ENCODE measurements at places on chromosomes 1 and 21.

DNA sequence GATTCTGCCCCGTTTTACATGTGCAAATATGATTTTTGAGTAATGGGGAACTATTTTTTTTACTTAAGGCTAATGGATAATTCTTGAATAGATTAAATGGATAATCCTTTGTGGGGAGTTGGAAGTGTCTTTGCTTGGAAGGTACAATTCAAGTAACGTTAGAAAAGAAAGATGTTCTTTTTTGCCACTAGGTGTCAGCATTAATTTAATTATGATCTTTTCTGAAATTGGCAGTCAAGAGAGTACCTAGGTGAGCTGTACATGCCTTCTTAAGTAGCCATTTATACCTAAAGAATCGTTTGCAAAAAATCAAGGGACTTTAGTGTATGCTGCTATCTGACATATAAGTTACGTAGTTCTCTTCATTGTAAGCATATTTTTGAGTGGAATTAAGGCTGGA is 2.2 kb downstream of the FBXO28 start:
- DNase-seq: peak; percentile 86

GRCh38 chr1:9453779-9454418 is 85.4 kb upstream of the SLC25A33 start:
- no peak for DNase-seq

DNA sequence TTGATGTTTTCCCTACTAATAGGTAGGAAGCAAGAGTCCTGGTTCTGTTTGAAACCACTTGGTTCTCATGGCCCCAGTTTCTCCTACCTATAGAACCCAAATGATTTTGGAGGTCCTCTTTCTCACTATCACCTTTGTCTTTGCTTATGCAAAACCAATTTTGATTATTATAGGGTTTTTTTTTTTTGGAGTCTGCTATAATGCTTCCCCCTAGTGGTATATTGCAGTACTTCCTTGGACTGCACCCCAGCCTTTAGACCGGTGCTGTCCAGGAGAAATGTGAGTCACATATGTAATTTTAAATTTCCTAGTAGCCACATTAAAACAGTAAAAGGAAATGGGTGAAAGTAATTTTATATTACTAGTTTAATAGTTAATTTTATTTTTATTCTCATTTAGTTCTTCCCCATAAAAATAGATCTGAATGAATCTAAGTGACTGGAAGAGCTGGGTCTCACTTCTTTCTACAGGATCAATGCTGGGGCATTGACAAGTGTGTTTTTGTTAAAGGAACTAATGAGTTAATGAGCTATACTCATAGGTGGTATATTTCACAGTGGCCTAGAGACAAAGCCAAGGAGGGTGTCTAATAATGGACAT is 10.6 kb downstream of the FCMR start:
- peak; percentile 63 for DNase-seq

- no peak for DNase-seq
These were observed 413.3 kb upstream of the ZRANB2 start for GRCh38 chr1:71494163-71494562.

- DNase-seq: peak; percentile 80
These were observed 55.2 kb upstream of the TARBP1 start for GRCh38 chr1:234533975-234534876.

DNA sequence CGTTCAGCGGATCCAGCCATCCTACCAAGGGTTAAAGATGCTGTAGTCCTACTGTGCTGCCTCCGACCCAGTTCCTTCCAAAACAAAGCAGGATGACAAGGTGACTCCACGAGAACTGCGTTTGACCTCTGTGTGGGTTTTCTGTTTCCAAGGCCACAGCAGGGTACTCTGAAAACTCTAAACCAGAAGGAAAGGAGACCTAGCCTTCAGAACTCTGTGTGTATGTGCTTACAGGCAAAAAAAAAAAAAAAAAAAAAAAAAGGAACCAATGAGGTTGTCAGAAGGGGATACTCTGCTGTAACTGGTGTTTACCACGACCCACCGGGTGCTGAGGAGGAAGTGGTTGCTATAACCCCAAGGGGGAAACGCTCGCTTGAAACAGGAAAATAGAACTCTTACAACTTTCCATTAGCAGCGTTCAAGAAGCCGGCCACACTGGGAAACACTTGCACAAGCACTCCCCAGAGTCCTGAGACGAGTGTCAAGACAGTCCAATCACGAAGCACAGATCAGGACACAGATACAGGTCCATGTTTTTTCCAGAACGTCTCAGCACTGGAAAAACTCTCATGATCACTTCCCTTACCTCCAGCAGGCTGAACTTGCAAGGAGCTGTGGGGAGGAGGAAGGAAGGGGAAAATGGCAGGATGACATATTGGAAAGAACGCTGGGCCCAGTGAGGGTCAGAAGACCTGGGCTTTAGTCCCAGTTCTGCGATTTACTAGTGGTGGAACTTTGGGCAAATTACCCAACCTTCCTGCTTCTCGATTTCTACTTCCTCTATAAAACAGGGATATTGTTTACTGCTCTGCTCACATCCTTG is 64.0 kb downstream of the ITPKB start:
- no peak for DNase-seq

DNA sequence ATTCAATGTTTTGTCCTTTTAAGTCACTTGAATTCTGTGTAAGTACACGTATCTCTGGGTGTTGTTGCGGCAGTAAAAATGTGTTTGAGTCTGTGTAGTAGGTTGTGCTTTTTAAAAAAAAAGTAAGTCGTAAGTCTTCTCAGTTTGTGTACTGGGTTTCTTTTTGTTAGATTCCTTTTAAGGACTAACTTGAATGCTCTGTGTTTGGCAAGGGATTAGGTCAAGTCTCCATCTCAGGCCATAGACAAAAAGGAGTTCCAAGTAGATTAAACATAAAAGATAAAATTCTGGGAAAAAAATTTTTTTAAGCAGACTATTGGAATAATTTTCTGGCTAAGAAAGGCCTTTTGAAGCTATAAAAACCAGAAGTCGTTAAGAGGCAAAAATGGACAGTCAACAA is 113.1 kb downstream of the ATP5PO start:
- DNase-seq: no peak

GRCh38 chr1:42282024-42282579 is 52.9 kb downstream of the FOXJ3 start:
- DNase-seq: no peak

- no peak for DNase-seq
These were observed 26.9 kb downstream of the ZYG11B start for GRCh38 chr1:52753169-52753568.

- no peak for DNase-seq
These were observed 11.4 kb downstream of the KCNJ15 start for GRCh38 chr21:38267991-38268863.
